GM13977 (cell line): ENCODE measurements at places on chromosomes 11 and 22.

DNA sequence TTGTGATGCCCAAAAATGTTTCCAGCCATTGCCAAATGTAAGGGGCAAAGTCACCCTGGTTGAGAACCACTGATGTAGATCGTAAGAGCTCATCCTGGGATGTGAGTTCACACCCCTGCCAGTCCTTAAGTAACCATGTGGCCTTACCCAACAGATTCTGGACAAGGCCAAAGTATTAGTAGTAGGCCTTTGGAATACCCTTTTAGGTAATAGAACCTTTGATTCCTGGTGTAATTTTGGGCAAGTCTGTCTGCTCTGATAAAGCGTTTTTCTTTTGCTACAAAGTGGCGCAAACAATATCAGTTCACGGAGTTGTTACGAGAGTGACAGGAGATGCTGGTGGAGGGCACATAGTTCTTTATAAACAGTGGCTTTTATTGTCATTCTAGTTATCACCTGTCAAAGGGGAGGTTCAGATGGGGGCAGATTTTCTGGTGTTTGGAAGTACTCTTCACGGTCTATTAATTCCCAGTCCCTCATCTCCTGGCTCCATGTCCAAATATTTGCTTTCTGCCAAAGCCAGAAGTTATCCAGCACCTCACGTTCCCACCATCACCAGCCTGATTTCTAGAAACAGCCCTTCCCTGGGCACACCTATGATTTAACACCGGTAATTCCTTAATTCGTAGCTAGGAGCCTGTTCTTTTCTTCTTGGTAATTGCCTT, 73.8 kb upstream of the CRYBB3 start:
- no peak for DNase-seq

GRCh38 chr11:36567694-36568093, at the start of gene RAG1:
Gene RAG1, plus strand, starts transcription at chr11:36568007. Its CDS starts 5,298 bp downstream, at chr11:36573305.
- DNase-seq: no peak

DNA sequence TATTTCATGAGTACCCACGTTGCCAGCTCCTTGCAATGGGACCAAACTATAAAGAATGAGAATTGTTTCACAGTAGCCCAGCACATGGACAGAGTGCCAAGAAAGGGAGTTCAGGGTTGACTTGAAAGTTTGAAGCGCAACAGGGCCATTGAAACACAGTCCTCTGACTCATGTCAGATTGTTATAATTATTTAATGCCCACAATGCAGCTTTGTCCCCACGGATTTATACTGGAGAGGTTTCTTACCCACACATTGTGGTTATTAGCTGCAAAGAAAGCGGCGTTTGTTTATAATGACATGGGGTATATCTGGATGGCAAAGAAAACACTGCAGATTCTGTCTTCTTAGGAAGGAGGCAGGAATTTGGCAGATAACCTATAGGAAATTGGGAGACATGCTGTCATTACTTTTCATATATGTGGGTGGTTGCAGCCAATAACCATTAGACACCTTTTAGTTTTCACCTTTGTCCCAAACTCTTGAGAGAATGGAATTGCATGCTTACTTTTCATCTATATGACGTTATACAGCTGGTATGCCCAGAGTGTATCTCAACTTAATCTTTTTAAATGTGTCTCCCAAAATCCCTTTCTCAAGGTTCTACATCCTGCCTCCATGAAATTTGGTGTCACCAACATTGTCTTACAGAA, 143.6 kb downstream of the TEAD1 start:
- no peak for DNase-seq

DNA sequence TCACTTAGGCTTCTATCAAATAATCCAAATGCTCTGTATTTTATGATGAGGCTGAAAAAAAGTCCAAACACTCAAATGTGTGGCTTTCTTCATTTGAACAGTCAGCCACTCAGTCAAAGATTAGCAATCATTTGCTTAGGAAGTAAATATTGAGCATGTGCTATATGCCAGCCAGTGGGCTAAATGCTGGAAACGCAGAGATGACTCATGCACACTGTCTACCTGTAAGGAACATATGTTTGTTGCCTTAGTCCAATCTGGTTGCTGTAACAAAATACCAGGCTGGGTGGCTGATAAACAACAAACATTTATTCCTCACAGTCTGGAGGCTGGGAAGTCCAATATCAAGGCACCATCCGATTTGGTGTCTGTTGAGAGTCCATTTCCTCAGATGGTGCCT, 617.3 kb downstream of the NTM start:
- DNase-seq: no peak

DNA sequence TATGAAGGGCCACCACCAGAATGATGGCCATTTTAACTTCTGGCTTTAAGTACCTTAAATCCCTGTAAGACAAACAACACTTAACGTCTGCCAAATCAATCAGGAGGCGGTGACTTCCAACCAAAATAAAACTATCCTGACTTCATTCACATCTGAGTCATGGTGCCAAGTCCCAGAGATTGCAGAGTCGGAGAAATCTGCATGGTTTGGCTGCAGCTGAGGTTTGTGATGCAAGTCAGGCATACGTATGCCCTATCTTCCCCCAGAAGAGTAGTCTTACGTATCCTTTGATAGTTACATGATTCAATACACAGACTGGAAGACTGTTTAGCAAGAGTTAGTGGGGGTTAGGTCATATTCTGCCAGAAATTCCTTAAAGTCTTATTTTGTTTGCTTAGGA, 1.7 kb upstream of the GAB2 start:
- DNase-seq: no peak

DNA sequence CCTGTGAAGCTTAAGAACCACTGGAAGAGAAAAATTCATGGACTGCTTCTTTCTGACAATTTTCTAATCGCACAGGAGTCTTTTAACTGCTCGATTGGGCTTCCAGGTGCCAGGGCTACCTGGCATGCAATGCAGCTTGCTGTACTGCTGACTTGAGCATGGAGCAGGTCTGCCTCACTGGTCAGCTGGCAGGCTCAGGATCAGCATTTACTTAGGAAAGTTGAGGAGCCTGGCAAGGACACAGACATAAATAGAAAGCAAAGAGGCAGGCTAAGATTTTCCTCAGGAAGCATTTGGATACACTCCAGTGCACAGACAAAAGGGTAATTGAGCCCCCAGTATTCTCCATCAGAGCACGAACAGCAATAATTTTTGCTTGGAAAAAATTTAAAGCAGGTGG, 163.5 kb downstream of the CSNK2A3 start:
- no peak for DNase-seq

- DNase-seq: no peak
Observed at GRCh38 chr11:110454609-110455008, 24.9 kb downstream of the FDX1 start.

DNA sequence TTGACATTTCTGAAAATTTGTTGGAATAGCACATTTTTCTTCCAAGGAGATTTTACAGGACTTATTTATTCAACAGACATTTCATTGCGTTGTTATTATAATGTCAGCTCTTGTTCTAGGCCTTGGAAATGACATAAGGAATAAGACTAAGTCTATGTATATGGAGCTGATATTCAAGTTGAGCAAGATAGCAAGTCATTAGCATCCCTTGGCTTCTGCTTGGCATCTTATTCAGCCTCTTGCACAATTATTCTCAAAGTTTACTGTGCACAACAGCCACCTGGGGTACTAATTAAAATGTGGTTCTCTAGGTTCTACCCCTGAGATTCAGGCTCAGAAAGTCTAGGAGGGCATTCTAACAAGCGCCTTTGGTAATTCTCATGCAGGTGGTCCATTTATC, 304.8 kb upstream of the DDI1 start:
- DNase-seq: no peak

- no peak for DNase-seq
Observed at GRCh38 chr22:49107561-49107960, 720.1 kb downstream of the BRD1 start.

GRCh38 chr11:32698579-32698978, 95.9 kb downstream of the CCDC73 start:
- DNase-seq: no peak

DNA sequence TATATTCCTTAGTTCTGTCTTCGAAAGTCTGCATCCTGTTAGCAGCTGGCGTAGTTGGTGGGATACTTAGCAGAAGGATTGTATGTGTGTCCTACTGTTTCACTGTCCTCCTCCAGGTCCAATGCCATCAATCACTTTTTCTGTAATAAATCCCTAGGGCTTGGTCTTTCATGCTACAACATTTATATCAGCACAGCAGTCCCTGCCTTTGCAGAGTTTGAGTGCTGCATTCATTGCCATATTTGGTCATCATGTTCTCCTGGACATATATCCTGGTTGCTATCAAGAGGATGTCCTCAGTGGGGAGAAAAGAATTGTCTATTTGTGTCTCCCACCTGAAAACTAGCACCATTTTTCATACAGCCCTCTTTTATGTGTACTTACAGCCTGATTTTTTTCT, 67.0 kb downstream of the OR5AK2 start:
- no peak for DNase-seq

GRCh38 chr11:76770642-76771445, 12.3 kb upstream of the TSKU start:
- no peak for DNase-seq

DNA sequence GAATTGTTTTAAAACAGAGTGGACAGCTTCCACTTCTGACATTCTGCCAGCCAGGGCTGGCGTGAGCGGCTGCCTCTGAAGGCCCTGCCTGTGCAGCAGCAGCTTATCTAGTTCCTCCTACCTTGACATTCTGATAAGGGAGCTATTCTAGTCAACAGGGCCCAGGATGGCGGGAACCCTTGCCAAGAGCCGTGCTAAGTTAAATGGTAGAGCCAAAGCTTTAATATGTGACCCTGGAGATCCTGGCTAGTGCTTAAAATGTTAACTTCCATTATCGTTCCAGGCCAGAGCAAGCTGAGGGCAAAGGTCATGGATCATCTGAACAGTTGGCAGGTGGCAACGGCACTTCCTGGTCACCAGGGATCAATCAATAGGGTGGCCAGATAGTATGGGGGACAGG, 3.5 kb downstream of the KCNJ5 start:
- no peak for DNase-seq

DNA sequence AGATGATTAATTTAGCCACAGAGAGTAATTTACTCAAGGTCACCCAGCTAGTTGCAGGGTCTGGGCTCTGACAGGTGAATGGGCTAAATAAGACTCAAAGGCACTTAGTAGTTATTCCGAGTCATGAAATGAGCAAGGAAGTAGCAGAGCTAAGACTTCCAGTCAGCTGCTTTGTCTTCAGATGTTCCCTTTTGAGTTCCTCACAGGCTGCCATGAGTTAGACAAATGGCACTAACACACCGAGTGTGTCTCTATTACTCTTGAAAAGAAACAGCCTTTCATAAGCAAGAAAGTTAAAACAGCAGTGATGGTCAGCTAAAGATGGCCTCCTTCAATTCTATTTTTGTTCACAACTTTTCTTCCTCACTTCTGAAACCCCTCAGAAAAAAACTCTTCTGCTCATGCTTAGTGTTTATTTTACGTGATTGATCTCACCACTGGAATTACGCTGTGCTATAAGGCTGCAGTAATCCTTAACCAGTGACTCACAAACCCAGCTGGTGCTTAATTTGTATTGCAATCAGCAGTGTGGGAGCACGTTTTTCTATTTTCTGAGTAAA, 389.1 kb downstream of the AASDHPPT start:
- DNase-seq: no peak

DNA sequence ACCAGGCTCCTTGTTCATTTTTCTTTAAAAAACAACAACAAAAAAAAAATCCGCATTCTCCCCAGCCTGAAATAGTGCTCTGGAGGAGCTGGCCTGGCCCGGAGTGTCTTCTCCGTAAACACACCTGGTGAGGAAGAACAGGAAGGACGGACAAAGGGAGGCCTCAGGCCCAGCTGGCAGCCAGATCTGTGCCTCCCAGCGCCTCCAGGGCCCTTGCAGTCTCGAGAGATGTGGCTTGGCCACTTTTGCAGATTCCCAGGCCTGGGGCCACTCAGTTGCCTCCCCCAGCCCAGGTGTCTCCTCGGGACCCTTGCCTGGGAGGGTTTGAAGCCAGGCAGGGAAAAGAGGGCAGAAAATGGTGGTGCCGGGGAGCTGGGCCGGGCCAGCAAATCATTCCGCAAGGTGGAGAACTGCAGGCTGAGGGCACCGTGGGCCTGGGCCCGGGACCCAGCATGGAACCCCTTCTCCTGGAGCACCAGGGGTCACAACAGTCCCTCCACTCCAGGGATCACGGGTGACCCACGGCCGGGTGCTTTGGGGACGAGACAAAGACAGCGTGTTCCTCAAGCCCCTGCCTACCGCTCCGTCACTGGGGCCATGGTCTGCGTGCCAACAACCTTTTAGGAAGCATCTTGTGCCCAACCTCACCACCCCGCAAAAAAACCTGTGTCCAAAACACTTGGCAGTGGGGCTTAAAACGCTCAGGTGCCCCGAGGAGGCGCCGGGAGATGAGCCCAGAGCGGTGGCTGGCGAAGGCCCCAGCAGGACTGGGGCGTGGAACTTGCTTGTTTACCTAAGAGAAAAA, 67.1 kb upstream of the WNT7B start:
- no peak for DNase-seq

DNA sequence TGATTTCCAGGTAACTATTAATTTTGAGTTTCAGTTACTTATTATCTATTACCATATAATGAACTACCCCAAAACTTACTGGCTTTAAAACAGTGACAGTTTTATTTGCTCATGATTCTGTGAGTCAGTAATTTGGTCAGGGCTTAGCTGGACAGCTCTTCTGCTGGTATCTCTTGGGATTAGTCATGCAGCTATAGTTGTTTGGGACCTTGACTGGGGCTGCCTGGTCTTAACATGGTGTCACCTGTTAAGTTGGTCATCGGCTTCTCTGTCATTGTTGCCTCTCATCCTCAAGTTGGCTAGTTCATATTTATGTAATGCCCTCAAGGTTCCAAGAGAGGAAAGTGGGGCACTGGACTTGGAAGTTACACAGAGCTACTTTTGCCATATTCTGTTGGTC, 177.5 kb downstream of the TMEM135 start:
- no peak for DNase-seq

- no peak for DNase-seq
Observed at GRCh38 chr22:29816980-29817379, 21.1 kb downstream of the ASCC2 start.

- peak; percentile 87 for DNase-seq
Observed at GRCh38 chr22:36301384-36301828, 48.5 kb downstream of the APOL1 start.

DNA sequence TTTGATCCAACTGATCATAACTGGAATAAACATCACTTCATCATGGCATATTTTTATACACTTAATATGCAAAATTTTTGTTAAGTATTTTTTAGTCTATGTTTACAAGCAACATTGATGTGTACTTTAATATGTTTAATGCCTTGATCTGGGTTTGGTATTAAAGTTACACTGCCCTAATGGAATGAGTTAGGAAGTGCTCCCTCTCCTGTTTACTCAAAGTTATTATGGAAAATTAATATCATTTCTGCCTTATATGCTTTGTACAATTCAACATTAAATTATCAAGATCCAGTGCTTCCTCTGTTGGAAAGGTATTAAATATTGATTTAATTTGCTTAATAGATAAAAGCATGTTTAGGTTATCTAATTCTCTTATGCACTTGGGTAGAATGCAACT, 927.3 kb upstream of the RAG2 start:
- no peak for DNase-seq

GRCh38 chr11:64888729-64889511, 10.5 kb upstream of the EHD1 start:
- no peak for DNase-seq
